ENCODE measurements at places on chromosomes 6 and 20.
A peak's percentile ranks its signal among the peaks of the same experiment; 100 is the strongest.

- DNase-seq, result no peak
These were observed 24.9 kb upstream of the PHACTR2 start for GRCh38 chr6:143652841-143653331.

DNA sequence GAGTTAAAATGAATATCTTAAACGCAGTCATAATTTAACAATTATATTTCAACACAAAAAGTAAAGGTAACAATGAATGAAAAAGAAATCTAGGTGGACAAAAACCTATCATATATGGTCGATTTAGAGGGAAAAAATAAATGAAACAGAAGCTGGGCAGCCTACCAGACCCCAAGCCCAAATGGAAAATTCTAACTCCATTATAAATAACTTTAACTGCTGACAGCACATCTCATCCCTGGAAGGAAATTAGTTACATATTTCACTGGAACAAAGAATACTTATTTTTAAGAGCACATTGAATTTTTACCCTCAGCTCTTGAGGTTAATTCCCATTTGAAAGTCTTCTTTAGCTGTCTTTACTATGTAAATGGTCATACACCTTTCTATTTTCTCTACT is 39.1 kb downstream of the COL12A1 start:
- DNase-seq, result no peak

- DNase-seq, result no peak
These were observed 41.7 kb downstream of the PLN start for GRCh38 chr6:118589649-118590365.

- DNase-seq, result peak; percentile 73
These were observed 30.1 kb downstream of the PRPH2 start for GRCh38 chr6:42692137-42692911.

DNA sequence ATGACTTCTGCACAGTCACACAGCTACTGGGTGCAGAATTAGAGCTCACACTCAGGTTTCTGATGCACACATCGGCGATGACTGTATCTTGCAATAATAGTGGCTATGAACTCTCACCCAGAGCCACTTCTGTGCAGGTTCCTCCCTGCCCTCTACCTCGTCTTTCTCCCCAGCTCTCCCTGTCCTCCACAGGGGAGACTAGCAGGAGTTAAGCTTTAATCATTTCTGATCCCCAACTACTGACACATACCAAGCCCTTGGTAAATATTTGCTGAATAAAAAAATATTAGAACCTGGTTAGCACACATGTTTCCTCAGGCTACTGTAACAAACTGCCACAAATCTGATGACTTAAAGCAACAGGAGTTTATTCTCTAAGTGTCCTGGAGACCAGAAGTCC is 222.7 kb upstream of the FOXA2 start:
- no peak for DNase-seq

DNA sequence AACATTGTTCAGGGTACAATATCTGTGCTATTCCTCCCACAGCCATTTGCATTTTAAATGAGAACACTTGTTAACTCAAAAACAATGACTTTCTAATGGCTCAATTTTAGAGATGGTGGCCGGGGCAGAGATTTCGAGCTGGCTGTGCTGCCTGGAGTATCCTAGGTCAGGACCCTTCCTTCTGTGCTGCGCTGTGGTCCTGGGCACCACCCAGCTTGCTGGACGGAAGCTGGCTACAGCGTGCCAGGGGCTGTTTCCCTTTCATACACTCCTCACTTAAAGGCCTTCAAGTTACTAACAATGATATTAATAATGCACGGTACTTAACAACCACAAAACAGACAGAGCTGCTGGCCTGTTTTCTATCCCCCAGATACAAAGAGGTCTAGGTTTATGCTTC is 194.4 kb upstream of the CST7 start:
- no peak for DNase-seq

DNA sequence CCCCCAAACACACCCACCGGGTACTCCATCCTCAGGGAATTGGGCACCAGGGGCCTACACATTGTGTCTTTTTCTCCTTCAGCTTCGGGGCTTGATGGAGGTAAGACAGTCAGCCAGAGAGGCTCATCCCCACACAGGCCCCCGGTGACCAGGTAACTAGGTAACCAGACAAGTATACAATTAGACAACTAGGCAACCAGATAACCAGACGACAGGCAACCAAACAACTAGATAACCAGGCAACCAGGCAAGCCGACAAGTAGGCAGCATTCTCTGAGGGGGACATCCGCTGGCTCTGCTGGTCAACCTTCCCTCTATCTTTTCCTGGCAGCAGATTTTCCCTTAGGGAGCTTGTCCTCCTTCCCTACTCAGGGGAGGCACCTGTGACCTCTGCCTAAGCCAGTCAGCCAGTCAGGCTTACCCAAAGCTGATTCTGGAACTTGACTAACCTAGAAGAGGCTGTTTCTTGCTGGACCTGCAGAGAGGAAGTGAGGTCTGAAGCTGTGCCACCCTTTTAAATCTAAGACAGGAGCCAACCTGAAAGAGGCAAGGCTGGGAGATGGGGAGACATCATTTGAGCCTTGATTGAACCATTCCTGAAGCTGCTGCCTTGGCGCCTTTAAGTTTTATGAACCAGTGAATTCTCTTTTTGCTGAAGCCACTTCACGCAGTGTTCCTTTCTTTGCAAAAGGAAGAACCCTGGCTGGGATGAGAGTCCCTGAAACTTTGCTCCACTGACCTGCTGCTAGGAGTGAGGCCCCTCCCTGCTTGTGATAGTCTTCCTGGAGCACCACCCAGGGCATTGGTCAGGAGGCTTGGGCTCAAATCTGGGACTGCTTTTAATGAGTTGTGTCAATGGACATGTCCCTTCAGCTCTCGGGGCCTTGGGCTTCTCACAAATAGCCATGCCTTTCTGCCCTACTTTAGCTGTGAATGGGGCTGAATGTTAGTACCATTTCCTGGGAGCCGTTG is 96.4 kb upstream of the RNF24 start:
- DNase-seq, result no peak

DNA sequence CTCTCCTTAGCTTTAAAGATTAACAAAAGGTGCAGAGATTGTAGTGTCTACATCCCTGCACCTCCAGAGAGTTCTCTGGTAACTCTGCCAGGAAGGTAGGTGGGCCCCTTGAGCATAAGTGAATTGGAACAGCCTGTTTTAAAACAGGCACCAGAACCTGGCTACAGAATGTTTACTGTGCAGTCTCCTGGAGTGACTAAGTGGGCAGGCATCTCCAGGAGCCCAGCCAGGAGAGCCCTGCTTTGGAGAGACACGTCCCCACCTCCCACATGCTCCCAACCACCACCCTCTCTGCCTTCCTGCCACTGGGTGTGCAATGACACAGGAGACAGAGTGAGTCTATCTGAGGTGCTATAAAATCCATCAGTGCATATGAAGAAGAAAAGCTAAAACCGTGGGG is 110.3 kb upstream of the EYA4 start:
- peak; percentile 32 for DNase-seq

GRCh38 chr6:107490566-107491137 is 735 bp downstream of the SOBP start:
- DNase-seq, result no peak

- DNase-seq, result peak; percentile 15
These were observed 23.1 kb downstream of the LBP start for GRCh38 chr20:38369389-38369788.

DNA sequence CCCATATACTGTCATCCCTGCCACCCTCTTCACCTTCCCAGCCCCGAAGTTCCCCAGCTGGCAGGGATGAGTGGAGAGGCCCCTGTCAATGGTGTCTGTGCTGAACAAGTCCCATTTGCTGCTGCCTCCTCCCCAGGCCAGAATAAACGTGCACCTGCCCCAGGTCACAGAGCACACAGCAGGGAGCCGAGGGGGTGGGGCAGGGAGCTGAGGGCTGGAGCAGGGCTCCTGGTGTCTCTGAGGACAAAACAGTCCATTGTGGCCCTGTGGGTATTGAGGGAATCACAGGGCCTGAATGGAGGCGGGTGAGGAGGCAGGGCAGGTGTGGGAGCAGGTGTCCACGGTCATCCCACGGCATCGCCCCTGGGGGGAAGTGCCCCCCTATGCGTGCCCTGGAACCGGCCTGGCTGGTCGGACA is 55.8 kb downstream of the SNAI1 start:
- no peak for DNase-seq

- peak; percentile 80 for DNase-seq
These were observed 121.6 kb downstream of the MOXD1 start for GRCh38 chr6:132279592-132280139.

DNA sequence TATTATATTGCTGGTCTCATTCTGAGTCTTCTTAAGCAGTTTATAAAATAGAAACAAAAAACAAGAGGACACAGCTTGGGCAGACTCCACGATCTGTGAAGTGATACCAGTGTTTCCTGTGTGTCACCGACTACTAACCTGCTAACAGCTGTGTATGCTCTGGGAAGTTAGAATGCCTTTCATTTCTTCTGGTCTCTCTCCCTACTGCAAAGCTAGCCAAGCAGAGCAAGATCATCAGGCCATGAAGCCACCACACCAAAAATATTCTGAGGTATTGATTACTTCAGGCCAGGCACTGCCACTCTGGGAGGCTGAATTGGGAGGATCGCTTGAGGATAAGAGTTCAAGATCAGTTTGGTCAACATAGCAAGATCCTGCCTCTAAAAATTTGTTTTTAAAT is 46.9 kb upstream of the SMIM29 start:
- peak; percentile 26 for DNase-seq

GRCh38 chr6:127952831-127953230 is 52.0 kb upstream of the THEMIS start:
- DNase-seq, result peak; percentile 16

DNA sequence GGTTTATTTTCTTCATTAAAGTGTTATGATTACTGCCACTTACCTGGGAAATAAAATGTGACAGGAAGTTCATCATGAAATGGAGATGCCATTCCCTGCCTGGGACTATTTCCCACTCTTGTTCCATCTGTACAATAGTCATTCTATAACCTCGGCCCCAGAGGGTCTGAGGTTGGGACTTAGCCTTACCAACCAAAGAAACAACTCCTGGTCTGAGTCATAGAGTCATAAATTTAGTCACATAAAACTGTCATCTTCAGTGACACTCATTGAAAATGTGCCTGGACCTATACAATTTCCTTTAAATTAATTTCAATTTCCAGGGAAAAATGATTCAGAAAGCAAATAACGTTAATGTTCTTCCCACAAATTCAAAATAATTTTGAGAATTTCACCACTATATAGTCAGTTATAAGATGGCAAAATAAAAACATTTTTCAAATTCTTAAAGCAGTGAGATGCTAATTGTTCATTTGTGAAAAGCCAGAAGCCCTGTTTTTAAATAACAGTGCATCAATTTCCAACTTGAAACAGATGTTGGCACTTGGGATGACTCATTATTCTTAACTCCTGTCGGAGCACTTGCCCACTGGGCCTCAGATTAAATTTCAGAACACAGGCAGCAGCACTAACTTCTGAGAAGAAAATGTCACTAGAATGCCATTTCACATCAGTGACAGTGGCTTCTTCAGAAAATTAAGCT is 201.2 kb upstream of the SMLR1 start:
- DNase-seq, result peak; percentile 17

GRCh38 chr6:8441452-8441851 is 6.1 kb upstream of the SLC35B3 start:
- no peak for DNase-seq

GRCh38 chr20:42613076-42613475 is 576.6 kb downstream of the PTPRT start:
- DNase-seq, result no peak

- DNase-seq, result no peak
These were observed 54.2 kb downstream of the OPN5 start for GRCh38 chr6:47836046-47836445.

DNA sequence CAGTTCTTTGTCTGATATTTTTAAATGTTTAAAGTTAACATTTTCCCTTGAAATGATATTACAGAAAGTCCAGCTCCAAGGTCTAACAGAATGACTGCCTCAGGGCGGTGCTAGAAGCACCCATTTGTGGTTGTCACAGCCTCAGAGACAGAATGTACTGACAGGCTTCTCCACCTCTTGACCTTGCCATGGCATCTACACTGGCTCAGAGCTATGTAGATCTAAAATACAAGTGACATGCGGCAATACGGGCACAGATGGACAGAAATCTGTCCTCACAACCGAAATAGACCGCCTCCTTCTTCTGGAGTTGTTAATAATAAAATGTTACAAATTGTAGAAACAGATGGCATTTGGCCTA is 167.2 kb upstream of the THEMIS start:
- no peak for DNase-seq

- DNase-seq, result peak; percentile 32
These were observed 16.8 kb upstream of the BNIP5 start for GRCh38 chr6:36353411-36353915.

- no peak for DNase-seq
These were observed 65.5 kb upstream of the NFATC2 start for GRCh38 chr20:51608061-51608460.

- DNase-seq, result no peak
These were observed 6.2 kb downstream of the GUCA1A start for GRCh38 chr6:42179261-42179944.

GRCh38 chr20:10635476-10636208 is 38.2 kb downstream of the JAG1 start:
- no peak for DNase-seq

GRCh38 chr6:45618259-45618658 is 240.5 kb upstream of the SUPT3H start:
- DNase-seq, result no peak

DNA sequence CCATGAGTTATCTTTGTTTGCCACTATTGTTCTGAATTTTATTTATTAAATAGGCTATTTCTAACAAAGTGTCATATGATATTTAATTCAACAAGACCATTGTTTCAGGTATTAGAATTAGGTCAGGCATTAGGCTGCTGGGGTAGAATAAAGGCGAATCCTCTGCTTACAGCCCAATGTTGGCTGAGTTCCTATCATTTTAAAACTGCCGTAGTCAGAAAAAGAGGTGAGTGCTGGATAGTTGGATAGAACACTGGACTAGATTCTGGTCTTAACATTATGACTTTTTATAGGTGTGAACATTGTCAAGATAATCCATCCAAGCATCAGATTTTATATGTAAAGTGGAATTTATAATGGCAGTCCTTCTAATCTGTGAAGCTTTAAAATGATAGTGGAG is 6.3 kb downstream of the RIMS1 start:
- DNase-seq, result no peak

GRCh38 chr6:34514593-34515472 is 41.3 kb downstream of the SPDEF start:
- DNase-seq, result peak; percentile 88

DNA sequence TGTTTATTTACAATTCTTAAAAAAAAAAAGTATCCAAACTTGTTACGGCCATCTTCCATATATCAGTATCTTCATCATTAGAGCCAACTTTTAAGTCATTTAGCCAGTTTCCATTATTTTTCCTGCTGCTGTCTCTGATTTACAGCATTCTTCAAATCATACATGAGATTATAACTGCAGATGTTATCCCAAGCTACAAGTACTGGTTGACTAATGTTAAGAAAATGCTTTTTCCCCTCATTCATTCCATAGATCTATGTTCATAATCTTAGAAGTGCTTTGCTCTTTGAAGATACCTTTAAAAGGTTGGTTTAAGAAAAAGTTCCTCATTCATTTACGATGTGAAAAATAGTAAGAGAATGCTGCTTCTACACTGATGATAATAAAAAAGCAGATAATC is 158.7 kb downstream of the RNGTT start:
- DNase-seq, result no peak

GRCh38 chr20:3732327-3733118 is at the start of gene HSPA12B:
Gene HSPA12B (plus strand): TSS chr20:3732685. CDS start chr20:3738675, 5,990 bp downstream.
- DNase-seq, result no peak

Measured in fibroblast of pulmonary artery (primary cell).